ENCODE measurements at places on chromosomes 6 and 20.

- no peak for DNase-seq
Measured at GRCh38 chr20:891058-891705, 25.0 kb downstream of the ANGPT4 start.

GRCh38 chr6:125248136-125248535 lies 53.6 kb downstream of the HDDC2 start:
- DNase-seq: no peak

GRCh38 chr6:36223706-36224105 lies 27.2 kb downstream of the BRPF3 start:
- DNase-seq: peak; percentile 50

DNA sequence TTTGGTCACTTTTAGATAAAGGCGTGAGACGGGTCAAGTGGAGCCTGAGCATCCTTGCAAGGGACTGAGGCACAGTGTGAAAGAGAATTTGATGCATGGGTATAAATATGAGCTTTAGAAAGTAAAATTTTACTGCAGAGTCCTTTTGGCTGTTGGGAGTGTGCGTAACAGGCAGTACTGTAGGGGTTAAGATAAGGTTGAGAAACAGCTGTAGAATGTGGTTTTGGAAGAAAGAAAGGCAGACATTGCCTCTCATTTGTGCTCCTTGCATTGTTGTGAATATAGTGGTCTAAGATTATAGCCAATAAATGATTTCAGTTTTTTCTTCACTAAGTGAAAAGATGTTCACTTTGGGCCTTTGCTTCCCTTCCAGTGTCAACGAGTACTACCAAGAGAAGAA lies 73.0 kb downstream of the RREB1 start:
- no peak for DNase-seq

DNA sequence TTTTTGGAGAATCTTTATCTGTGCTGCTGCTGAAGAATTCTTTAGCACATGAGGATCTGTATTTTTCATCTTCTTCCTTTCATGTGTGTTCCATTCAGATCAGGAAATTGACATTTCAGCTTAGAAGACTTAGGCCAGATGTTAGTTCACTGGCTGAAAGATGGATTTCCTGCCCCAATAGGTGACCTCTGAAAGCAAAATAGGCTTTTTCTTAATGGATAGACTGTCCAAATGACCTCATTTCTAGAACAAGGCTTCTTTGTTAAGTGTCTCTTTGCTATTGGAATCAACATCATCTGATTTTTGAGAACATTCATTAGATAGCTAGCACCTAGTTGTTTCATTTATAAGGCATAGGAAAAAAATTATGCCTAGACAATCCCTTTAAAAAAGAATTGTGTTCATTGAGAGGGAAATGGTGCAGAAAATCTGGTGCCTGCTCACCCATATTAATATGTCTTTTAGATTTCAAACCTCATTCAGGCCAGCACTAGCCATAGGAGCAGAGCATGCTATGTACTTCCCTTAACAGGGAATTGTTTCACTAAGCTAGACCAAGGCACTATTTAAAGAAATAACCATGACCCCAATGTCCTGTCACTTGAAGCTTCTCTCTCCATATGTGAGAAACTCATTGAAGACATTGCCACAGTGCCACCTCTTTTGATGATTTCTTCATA lies 13.6 kb upstream of the SASH1 start:
- DNase-seq: no peak

DNA sequence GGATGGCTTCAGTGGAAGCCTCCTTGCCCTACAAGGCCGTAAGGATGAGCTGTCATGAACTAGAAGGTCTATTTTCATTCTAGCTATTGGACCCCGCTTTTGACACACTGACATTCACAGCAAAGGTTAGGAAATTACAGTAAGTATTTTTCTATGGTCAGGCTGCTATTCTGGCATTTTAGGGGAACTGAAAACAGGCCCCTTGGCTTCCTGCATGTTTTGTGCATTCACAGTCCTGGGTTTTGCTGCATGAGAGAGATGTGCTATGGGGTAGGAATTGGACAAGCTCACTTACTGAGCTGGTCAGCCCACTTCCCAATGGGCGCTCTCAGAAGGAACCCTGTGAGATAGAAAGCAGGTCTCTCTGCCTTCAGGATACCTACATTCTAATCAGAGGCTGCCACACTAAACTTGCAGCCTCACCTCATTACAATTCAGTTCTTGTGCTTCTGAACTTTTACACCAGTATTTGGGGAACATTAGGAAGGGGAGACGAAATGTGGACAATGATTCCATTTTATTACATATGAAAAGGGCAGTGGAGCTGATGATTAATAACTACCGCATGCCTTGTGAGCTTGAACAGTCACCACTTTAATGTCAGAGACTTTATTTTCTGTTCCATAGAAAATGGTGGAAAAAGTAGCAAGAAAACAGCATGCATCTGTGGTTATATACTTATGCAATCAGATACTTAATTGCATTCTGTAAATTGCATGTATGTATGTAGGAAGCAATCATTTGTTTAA lies 86.6 kb upstream of the TAB2 start:
- no peak for DNase-seq

GRCh38 chr6:113290684-113291083 lies 566.5 kb upstream of the MARCKS start:
- no peak for DNase-seq

DNA sequence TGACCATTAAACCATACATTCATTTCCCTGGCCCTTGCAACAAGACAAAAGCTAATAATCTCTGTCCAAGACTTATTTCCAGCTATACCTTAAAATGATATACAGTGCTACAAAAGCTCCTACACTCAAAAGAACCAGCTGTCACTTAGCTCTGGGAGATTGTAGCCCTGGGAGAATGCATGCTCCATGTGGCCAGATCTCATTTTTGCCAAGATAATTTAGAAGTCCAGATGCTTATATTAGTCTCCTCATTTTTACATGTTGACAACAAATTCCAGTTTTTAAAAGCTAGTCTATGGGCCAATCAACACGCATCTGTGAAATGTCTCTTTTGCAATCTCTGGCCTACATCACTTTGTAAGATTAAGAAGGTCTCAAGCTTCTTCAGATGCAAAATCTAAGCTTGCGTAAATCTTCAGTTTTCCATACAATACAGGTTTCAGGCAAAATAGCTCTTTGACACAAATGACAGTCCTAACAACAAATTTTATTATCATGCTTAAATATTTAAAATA lies 27.1 kb downstream of the TASP1 start:
- DNase-seq: no peak

DNA sequence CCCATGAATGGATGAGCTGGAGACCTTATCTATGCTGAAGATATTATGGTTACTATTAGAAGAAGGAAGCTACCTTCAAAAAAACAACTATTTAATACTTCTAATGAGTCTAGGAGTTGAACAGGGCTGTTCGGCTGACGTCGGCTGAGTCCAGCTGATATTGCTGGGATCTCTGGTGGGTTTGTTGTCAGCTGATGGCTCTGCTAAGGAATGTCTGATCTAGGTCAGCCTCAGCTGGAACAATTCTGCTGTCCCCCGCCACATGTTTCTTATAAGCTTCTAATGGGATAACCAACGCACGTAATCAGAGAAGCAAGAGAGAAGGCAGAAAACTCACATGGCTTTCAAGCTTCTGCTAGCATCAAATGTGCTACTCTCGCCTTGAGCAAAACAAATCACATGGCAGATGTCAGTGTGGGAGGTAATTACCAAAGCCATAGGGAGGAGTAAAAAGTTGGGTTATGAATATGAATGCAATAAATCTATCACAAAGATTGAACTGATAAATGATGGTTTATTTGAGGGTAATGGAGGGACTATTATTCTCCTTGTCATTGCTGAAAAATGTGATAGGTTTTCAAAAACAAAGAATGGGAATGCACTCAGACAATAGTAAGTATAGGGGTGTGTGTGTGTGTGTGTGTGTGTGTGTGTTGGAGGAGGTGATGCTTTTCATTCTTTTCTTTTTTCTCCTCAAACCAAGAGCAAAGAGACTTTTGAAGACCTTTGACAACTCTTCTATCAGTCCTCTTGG lies 71.5 kb downstream of the BTBD3 start:
- no peak for DNase-seq

GRCh38 chr6:34633256-34633655 lies 63.3 kb downstream of the ILRUN start:
- no peak for DNase-seq

DNA sequence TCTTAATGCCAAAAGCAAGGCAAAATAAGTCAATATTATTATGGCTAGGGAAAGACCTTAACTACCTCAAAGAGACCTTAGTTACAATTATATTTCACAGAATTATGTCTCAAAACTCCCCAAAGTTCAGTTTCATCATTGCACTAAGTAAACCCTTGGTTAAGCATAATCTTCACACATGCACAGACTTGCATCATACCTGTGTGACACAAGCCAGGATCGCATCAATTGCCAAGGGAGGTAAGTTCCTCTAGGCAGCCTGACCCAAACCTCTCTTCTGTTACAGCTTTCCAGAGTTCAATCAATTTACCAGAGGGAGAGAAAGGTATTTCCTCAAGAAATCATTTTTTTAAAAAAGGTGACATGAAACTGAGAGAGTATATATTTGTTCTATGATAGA lies 31.9 kb upstream of the PRSS35 start:
- DNase-seq: no peak

DNA sequence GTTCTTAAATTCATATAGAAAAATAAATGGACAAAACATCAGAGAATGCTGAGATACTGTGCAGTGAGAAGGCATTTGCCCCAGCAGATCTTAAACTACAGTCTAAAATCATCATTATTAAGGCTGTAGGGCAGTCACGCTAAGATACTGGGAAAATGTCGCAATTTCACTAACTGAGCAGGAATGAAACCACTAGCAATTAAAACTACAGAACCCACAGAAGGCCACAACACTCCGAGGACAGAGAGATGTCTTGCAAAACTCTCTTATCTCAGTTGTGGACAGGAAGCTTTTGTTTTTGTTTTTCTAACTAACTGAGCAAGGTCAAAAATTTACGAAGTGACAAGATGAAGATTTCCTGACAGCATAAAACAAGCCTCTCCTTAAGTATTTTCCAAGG lies 18.2 kb downstream of the GNAS-AS1 start:
- no peak for DNase-seq

DNA sequence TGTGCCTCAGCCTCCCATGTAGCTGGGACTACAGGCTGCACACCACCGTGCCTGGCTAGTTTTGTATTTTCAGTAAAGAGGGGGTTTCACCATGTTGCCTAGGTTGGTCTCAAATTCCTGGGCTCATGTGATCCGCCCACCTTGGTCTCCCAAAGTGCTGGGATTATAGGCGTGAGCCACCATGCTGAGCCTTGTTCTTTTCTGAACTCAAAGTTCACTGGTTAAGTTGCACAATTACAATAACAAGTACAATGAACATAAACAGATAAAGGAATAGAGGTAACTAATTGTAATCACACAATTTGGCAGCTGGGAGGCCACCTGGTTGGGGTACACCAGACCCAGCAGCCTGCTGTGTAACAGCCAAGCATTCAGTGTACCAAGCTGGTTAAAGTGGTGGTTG lies 6.7 kb downstream of the NUDT3 start:
- no peak for DNase-seq

DNA sequence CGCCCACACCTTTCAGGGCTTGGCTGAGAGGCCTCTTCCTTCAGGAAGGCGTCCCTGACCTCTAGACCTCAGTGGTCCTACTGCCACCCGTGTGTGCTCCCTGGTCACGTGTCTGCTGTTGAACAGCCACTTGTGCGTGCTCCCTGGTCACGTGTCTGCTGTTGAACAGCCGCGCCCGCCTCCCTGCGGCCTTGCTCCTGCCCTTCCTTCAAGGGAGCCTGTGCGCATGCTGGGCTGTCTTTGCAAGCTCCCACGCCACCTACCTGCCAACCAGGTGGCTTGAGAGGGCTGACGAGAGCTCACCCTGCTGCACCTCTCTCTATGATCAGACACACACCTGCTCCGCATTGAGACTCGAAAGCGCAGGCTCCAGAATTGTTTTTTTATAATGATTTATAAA lies 179.3 kb downstream of the BMP7 start:
- DNase-seq: no peak

DNA sequence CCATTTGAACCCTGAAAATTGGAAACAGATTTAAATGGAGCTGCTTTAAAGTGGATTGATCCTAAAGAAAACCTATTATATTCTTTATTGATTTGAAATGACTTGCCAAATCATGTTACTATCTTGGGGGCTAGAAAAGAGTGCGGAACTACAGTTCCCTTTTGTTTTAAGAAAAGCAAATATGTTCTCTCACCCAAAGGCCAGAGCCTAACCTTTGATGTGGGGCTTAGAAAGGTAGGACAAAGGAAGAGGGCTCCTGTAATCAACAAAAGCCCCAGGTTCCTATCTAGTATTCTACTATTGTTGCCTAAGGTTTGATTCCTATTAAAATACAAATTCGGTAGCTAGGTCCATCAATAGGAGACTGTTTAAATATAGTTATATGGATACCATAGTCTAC lies 100.8 kb upstream of the BEND6 start:
- DNase-seq: no peak

DNA sequence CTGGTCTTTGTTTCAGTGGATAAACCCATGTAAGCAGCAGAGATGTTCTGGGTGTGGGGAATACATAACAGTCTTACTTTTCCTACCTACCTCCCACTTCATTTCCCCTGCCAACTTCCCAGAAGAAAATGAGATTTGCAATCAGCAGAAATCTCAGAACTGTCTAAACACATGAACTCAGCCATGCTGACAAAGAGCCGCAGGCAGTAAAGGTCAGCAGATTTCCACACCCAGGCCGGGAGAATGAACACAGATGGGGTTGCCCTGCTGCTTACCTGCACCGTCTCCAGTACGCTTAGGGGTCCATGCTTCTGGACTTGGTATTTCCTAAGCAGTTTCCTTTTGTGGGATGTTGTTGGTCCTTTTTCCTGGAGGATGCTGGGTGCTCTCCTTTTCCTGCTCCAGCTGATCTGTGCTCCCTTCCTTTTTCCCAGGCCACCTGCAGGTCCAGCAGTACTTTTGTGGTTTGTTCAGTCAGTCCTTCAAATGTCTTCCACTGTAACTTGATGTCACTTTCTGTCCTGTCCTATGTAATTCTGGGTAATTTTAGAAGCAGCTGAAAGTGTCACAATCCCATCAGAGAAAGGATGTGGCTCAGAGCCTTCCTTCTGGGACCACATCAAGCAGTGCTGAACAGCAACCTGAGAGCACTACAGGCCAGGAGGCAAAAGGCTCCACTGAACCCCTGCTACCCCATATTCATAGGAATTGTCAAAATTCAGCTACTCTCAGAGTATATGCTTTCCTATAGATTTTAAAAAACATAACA lies 129.0 kb downstream of the CEP57L1 start:
- DNase-seq: no peak

Measured in GM03348 (cell line).